ENCODE measurements at places on chromosomes 6 and 20.

DNA sequence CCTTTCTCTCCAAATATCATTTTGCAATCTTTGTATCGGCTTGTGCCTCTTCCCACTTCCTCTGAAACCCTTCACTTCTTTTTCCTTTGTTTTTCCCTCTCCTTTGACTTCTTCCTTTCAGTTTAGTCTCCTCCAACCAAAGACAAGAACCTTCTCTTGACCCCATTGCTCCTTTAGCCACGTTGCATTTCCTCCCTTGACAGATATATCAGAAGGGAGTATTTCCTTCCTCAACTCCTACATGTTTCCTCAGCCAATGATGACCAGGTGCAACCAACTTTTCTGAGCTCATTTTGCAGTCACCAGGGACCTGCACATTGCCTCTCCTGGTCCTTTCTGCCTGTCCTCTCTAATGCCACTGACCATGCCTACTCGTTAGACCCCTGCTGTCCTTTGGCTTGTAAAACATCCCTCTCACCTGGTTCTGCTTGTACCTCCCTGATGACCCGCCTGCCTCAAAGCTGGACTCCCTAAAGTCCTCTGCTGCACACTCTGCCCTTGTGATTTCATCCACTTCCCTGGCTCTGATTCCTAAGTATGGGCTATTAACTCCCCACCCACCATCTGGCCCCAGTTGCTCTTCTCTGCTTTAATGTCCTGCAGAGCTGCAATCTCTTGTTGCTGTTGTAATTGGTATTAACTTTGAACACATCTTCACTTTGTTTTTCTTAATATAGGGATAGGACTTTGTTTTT, 27.4 kb downstream of the SLC22A16 start:
- DNase-seq: no peak

DNA sequence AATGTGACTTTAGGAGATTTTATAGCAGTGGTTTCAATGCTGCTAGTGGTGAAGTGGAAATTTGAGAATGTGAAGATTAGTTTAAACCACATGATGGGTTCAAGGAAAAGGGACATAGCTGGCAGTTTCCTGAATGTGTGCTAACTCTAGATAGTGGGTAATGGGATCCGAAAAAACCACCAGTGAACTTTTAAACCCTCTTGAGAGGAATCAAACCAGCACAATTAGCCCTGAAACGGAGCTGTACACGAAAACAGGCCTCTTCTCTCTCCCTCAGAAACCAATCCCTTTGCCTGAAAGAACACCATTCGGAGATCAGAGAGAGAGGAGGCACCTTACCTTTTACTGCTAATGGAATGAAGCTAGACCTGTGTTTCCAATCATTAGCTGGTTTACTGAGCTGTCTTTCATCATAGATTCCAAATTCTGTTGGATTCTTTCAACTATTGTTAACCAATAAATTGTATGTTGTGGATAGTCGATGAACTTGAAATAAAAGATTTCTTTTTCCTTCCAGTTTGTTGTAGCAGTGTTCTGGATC, 103.9 kb downstream of the AIG1 start:
- DNase-seq: no peak

GRCh38 chr20:21322921-21323331, 19.8 kb downstream of the XRN2 start:
- no peak for DNase-seq

GRCh38 chr20:31870726-31871617, 538 bp downstream of the TTLL9 start:
- no peak for DNase-seq

GRCh38 chr6:99885051-99885450, 109.0 kb downstream of the MCHR2 start:
- no peak for DNase-seq
